ENCODE measurements at places on chromosomes 3 and 15.

DNA sequence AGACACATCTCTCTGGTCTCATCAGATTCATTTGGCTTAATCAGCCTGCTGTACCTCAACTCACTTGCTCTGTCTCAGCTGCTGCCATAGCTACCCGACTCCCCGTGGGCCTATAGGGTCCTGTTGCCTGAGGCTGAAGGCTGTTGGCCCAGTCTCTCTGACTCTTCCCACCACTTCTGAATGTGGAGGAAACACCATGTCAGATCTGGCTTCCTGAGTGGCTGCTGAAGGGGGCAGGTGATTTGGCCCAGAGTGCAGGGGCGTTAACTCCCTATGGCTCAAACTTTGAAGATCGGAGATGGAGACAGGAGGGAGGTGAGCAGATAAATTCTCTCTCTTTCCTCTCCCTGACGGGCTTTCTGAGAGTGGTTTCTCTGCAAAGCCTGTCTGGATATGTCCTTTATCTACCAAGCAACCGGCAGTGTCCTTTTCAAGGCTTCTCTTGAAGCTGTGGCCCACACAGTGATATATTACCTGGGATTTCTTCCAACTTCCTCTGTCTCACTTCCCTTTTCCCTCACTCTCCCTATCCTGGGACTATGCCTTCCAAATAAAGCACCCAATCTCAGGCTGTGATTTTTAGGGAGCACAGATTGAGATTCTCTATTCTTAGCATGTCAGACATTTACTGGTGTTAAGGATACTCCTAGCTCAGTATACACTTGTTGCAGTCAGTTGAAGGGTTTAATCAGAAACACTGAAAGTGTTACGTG is 334.9 kb upstream of the TBC1D5 start:
- no peak for DNase-seq

- no peak for DNase-seq
These were observed 296.7 kb downstream of the PTPRG start for GRCh38 chr3:61858054-61858453.

GRCh38 chr3:99927671-99928457 is 110.2 kb downstream of the CMSS1 start:
- DNase-seq: no peak

GRCh38 chr3:42023380-42023779 is 61.5 kb upstream of the ULK4 start:
- no peak for DNase-seq

Measured in GOT3 (cell line).